Fibroblast of skin of left quadriceps (primary cell): ENCODE measurements at places on chromosomes 3 and 15.

GRCh38 chr15:76376816-76377215 lies 40.2 kb downstream of the ISL2 start:
- no peak for DNase-seq

GRCh38 chr15:55016225-55016624 lies 180.5 kb downstream of the RSL24D1 start:
- no peak for DNase-seq

- DNase-seq = no peak
Measured at GRCh38 chr3:168093790-168094189, 1.9 kb downstream of the GOLIM4 start.

DNA sequence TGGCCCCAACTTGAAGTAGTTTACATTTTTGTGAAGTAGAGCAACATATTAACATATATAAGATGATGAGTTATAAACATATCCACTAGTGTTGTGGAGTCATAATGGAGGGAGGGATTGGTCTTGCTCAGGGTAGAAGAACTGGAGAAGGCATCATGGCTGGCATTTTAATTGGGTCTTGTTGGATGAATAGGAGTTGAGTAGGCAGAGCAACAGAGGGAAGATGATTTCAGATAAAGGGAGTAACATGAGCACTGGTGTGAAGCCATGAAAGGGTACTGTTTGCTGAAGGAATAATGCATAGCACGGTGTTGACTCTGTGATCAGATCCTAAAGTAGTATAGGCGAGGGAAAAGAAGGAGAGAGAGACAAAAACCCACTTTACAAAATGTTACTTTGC lies 3.6 kb upstream of the RFX7 start:
- no peak for DNase-seq

- DNase-seq = no peak
Measured at GRCh38 chr15:91866971-91867372, 13.5 kb downstream of the SLCO3A1 start.

DNA sequence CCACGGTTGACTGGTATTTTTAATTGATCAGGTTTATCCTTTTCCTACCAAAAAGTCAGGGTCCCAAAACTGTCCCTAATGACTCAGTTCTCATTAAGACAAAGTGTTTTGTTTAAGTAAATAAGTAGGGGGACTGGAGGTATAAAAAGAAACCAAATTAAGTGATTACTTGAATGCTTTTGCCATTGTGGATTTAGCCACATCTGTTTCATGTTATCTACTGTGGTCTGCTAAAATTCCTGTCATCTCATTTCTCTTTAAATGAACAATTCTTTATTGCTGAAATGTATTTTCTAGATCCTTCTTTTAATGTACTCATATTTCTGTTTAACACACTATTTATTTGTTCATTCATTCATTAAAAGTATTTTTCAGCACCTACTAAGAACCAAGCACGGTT lies 625.9 kb upstream of the ADAMTS9 start:
- DNase-seq = peak; percentile 30

GRCh38 chr3:69811452-69812401 lies 72.5 kb downstream of the MITF start:
- no peak for DNase-seq

DNA sequence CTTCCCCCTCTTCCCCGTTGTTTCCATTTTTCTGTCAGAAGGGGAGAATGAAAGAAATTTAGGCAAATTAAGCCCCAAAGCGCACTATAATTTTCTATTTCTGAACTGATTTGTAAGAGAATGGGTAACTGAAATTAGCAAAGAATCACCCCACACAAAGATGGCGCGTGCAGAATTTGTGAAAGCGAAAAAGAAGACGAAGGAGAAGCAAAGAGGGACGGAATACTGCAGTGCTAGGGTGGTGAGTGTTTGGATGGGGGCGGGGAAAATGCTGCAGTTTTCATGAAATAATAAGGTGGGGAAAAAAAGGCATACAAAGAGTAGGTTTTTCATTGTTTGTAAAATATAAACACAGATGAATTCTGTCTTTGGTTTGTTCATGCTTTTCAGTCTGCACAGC lies 4.6 kb upstream of the CTNNB1 start:
- DNase-seq = no peak
